ENCODE measurements at places on chromosomes 5 and 9.

DNA sequence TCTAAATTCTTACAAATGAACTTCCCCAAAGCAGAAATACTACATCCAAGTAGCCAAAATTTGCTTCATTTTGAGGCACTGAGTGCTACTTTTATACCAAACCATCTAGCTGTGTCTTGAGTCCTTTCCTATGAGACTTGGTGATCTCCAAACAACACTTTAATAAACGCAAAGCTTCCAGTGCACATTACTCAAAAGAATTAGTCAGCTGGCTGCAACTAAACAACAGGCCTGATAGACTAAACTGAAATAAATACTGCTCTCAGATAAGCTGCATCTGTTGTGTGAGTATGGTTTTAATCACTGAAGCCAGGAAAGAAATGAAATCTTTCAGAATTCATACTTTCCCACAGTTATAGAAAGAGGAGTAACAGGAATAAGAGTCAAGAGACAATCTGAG, 80.3 kb downstream of the VCAN start:
- no peak for DNase-seq

- DNase-seq = no peak
Measured at GRCh38 chr5:159972538-159973362, 36.2 kb upstream of the TTC1 start.

DNA sequence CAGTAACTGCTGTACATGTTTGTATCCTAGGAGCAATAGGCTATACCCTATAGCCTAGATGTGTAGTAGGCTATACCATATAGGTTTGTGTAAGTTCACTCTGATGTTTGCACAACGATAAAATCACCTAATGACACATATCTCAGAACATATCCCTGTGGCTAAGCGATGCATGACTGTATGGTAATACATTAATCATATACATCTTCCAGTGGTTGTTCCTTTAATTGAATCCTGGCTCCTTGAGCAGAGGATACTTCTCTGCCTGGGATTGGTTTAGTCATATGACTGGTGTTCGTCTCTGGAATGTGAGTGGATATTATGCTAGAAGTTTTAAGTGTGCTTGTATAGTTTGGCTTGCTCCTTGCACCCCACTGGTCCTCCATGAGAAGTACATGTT, 425.8 kb downstream of the MAN2A1 start:
- DNase-seq = no peak

GRCh38 chr9:35172878-35173277, 11.1 kb downstream of the UNC13B start:
- no peak for DNase-seq

DNA sequence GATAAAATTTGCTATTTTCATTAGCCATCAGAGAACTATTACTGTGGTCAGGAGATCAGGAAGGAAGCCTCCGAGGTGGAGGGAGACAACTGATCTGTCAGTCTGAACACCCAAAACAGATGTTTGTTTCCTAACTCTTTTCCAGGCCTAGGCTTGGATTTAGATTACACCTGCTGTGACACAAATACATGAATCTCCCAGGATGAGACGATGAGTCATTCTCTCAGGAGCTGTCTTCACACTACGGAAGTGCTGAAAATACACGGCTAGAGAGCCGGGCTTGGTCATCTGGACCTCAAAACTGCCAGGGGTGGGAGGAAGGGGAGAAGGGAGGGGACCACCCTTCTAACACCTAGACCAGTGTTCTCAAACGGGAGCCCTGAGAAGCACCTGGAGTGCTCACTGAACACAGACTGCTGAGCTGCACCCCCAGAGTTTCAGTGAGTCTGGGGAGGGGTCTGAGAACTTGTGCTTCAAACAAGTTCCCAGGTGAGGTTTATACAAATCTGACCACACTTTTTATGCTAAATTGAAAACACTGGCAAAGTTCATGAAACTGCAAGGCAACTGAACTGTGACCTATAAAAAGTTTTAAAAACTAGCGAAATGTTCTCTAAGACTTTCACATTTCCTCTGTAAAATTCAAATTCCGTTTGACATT, 80.3 kb upstream of the EQTN start:
- no peak for DNase-seq

GRCh38 chr5:51618234-51618633, 235.0 kb downstream of the ISL1 start:
- no peak for DNase-seq

DNA sequence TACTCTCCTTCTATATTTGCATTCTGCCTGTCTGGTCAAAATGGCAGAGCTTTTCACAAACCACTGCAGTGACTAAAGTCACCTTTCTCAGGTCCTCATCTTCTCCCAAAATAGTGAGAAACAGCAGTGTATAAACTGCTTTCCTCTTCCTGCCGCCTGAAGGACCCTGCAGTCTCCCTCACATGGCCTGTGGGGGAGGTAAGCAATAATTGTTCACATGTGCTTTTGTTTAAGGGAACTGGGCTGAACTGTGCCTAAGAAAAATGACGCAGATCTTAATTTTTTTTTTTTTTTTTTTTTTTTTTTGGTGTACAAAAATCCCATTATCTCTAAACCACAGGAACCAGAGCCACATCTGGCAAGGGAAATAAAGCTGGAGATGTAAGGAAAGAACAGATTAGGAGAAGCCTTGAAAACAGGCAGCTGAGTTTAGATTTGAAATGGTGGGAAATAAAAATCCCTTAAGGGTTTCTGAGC, 131.7 kb upstream of the VLDLR start:
- no peak for DNase-seq

- no peak for DNase-seq
Measured at GRCh38 chr5:123273984-123274383, 149.2 kb downstream of the CEP120 start.

DNA sequence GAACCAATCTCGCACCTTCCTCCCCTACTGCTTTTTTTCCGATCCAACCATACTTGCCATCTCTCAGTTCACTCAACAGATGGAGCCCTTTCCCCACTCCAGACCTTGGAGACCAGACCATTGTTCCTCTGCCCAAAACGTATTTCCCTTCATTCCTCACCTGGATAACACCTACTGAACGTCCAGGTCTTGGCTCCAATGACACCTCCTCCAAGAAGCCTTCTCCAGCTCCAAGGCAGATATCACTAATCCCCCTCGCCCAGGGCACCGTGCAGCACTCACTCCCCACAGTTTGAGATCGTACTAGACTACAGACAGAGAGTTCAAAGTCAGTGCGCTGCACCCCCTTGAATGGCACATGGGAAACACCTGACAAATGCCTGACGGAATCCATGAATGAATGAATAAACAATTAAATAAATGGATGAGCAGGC, 47.1 kb upstream of the AKNA start:
- DNase-seq = no peak

Data from esophagus squamous epithelium (tissue), 5 donors.